Immature natural killer cell (primary cell): ENCODE measurements at places on chromosomes 1 and 21. TPM values are rescaled to one million over a fixed set of nuclear protein-coding genes. Genes with fewer than 3 reads are reported as not detected.

DNA sequence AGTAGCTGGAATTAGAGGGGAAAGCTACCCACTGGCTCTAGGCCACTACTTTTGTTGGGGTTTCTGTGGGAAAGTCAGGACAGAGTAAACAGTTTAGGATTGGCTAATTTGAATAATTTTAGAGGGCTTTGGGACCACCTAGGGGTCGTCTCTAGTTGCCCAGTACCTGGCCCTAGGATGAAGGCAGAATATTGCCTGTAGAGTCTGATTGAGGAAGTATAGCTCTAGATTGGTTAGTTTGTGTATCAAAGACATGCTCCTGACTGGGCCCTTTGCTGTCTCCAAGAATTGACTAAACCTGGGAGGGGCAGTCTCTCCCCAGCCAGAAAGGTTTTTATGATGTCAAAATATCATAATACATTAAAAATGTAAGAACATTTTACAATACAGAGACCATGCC lies 142.0 kb downstream of the POU2F1 start:
- H3K36me3 ChIP-seq = peaks cover 5% of the 10 kb centered on the region
- peaks cover 3% of the 10 kb centered on the region for H3K27me3 ChIP-seq
- H3K4me3 ChIP-seq = no peak overlapping the region
- no peak for DNase-seq
- H3K27ac ChIP-seq = no peak overlapping the region

GRCh38 chr1:181482001-181482430 lies 1.3 kb upstream of the CACNA1E start:
- H3K27ac ChIP-seq = no peak overlapping the region
- H3K27me3 ChIP-seq = peaks cover 21% of the 10 kb centered on the region
- DNase-seq = no peak
- no peak overlapping the region for H3K4me3 ChIP-seq

DNA sequence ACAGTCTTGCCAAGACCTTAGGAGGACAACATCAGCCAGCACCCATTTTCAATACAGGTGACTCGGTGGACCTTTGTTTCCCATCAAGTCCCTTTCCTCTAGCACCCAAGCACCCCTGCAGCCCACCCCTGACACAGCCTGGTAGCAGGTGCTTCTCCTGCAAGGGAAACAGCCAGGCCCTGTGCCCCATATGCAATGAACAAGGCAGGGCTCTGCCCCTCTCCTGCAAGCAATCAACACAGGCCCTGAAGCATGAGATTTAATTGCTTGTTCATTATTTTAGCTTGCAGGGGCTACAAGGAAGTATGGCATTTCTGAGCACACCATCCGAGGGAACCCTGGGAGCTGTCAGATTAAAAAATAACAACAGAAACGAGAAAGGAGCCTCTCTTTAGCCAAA lies 35.4 kb downstream of the TCP10L start:
- H3K27ac ChIP-seq = no peak overlapping the region
- peaks cover 10% of the 10 kb centered on the region for H3K4me1 ChIP-seq
- peaks cover 7% of the 10 kb centered on the region for H3K36me3 ChIP-seq
- H3K27me3 ChIP-seq = no peaks in the 10 kb centered on the region
- no peak overlapping the region for H3K4me3 ChIP-seq
- DNase-seq = no peak

DNA sequence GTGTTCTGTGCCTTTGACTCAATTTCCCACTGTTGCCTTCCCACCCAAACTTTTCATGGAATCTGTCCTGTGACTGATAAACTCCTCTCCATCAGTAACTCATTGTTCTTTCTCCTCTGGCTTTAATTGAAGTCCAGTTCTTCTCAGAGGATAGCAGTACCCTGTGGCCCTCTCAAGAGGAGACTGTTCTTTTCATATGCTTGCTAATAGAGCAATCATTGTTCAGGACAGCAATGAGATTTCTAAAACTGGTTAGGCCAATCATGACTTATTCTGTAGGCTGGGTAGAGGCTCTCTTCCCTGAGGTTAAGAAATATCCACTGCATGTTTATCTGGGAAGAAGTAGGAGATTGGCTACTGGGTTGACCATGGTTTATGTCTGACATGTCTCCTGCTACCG lies 98.8 kb downstream of the CHD1L start:
- H3K27me3 ChIP-seq = peaks cover 10% of the 10 kb centered on the region
- DNase-seq = no peak
- no peak overlapping the region for H3K27ac ChIP-seq
- no peak overlapping the region for H3K4me3 ChIP-seq
- no peaks in the 10 kb centered on the region for H3K36me3 ChIP-seq
- H3K4me1 ChIP-seq = no peaks in the 10 kb centered on the region

Gene MRPL24
- polyA plus RNA-seq = 75.4 TPM

Gene SERTAD4
- polyA plus RNA-seq = not detected

Gene IGSF5
- not detected for polyA plus RNA-seq

- H3K4me1 ChIP-seq = no peaks in the 10 kb centered on the region
- no peak overlapping the region for H3K27ac ChIP-seq
- no peaks in the 10 kb centered on the region for H3K36me3 ChIP-seq
- no peak overlapping the region for H3K4me3 ChIP-seq
- no peak for DNase-seq
- H3K27me3 ChIP-seq = peaks cover 3% of the 10 kb centered on the region
These were observed 76.0 kb upstream of the SOD1 start for GRCh38 chr21:31583498-31583897.

Gene CRNN
- polyA plus RNA-seq = not detected

Gene AMY1B
- not detected for polyA plus RNA-seq

DNA sequence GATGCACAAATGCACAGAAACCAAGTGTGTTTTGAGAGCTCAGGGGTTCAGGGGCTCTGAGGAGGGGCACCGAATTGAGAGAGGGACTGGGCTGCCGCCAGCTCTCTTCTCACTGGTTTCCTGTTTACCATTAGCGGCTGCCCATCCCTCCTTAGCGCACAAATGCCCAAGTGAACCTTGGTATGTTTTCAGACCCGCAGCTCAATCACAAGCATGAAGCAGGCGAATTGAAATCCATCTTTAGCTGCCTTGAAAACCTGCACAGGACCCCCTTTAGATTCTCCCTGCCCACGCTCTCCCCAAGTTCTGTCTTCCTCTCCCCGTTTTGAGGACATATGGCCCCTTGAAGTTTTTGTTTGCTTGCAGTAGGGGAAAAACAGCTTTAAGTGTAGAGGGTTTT lies 61.1 kb upstream of the ACOT11 start:
- H3K4me3 ChIP-seq = peak overlapping the region; percentile 94
- no peak for DNase-seq
- H3K27me3 ChIP-seq = peaks cover 15% of the 10 kb centered on the region
- no peaks in the 10 kb centered on the region for H3K36me3 ChIP-seq
- peak overlapping the region; percentile 97 for H3K27ac ChIP-seq
- peaks cover 58% of the 10 kb centered on the region for H3K4me1 ChIP-seq
